ENCODE measurements at places on chromosomes 3 and 15. TPM values are rescaled to one million over a fixed set of nuclear protein-coding genes. Genes with fewer than 3 reads are reported as not detected.

The A4GNT gene
- total RNA-seq, result 0.17 TPM

The GOLGA6L10 gene
- 0.42 TPM for total RNA-seq

The NKTR gene
- 28.5 TPM for total RNA-seq

The CD200R1 gene
- total RNA-seq, result 0.84 TPM

The CACNA1D gene
- 3.8 TPM for total RNA-seq

The MRPS11 gene
- total RNA-seq, result 20.5 TPM

The GOLGA6L24 gene
- not detected for total RNA-seq

The MESP1 gene
- total RNA-seq, result 0.14 TPM

The MNS1 gene
- total RNA-seq, result 0.08 TPM

The SERPINI2 gene
- not detected for total RNA-seq

The NDN gene
- 37.2 TPM for total RNA-seq

The TXNRD3 gene
- 7.3 TPM for total RNA-seq

The GNAT1 gene
- total RNA-seq, result not detected

The REC114 gene
- total RNA-seq, result not detected

Data from liver (tissue), 10 donors.